ENCODE measurements at places on chromosomes 7 and 10.

GRCh38 chr7:4775848-4776623 lies 613 bp downstream of the AP5Z1 start:
- peak; percentile 31 for DNase-seq

DNA sequence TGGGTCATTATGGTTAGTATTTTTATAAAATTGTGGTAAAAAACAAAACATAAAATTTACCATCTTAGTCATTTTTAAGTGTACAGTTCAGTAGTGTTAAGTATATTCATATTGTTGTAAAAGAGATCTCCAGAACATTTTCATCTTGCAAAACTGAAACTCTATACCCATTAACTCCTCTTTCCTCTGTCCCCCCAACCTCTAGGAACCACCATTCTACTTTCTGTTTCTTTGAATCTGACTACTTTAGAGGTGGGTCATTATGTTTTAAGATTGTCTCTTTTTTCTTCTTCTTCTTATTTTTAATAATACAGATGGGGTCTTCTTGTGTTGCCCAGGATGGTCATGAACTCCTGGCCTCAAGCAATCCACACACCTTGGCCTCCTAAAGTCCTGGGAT lies 84.1 kb downstream of the DOCK4 start:
- no peak for DNase-seq

GRCh38 chr10:62589689-62590088 lies 214.8 kb upstream of the ADO start:
- DNase-seq: no peak

- DNase-seq: no peak
Observed at GRCh38 chr10:43174969-43175368, 36.7 kb downstream of the CSGALNACT2 start.

GRCh38 chr10:102815790-102816549 lies 21.2 kb downstream of the CYP17A1 start:
- no peak for DNase-seq

GRCh38 chr10:29028486-29028885 lies 260.4 kb upstream of the LYZL1 start:
- no peak for DNase-seq

GRCh38 chr7:28036696-28037095 lies 143.9 kb downstream of the JAZF1 start:
- no peak for DNase-seq

DNA sequence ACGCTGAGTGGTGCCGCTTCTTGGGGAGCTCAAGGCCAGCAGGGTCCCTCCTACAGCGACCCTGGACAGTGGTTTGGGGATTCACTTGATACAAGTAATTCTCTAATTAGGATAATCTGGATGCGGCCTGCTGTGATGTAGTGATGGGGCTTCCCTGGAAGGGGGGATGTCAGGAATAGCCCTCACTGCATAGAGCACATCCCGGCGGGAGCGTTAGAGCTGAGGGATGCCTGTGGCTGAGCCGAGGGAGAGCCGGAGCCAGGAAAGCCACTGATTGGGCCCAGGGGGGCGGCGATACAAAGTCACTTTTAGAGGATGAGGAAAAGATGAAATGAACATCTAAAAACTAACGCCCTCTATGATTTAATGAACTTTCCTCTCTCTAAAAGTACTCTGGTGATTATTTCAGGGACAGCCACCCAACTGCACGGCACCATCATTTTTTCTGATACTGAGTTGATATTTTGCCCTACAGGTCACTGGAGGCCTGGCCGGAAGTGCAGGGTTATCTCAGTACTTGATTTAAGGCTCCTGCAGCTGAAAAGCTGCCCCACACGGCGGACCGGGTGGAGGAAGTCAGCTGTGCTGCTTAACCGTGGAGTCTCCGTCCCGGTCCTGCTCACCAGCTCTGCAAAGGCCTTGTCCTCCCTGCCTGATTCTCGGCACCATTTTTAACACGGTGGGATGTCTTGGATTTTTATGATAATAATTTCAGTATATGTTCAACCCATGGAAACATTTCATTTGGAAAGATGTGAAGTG lies 518.8 kb downstream of the DNAJB6 start:
- DNase-seq: no peak

DNA sequence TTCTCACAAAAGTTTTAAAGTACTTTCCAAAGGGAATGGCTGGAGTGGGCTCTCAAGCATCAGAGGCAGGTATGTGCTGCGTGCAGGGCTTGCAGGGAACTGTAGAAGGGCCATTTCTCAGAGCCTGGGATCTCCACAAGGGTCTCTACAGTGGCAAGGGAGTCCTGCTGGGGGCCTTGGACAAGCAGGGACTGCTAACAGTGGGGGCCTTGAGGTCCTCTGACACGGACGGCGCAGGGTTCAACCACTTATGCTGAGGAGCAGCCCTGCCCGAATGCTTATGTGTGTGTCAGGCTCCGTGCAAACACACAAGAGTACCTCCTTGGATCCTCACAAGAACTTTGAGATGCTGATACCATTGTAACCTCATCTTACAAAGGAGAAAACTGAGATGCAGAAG lies 342.1 kb upstream of the COBL start:
- no peak for DNase-seq

DNA sequence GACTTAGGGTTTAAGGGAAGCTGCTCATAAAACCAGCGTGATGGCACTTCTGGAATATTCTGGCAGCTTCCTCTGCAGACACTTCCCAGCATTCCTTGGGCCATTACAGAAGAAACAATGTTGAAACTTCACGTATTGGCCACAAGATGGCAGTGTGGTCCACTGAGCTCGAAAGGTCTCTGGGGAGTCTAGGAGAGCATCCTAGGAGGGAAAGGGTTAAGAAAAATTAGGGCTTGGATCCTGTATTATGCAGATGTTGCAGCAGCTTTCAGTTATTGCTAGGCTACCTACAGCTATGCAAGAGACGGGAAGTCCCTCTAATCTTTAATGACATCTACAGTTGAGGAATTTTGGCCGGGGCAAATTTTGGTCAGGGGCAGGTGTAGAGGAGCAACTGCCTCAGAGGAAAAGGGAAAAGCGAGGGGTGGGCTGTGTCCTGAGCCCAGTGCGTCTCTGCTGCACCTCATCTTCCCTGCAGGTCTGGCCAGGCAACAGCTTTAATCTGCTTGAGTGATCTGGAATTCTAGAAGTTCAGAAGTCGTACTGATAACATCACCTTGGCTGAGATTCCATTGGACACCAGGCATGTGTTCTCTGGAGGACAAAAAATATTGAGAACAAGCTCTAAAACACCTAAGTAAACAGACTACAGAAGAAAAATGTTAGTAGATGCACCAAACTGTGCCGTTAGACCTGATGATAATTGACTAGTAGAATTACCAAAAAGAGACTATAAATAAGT lies 220.8 kb upstream of the PRSS58 start:
- DNase-seq: no peak

- DNase-seq: no peak
Observed at GRCh38 chr7:159025161-159025779, 119.4 kb downstream of the VIPR2 start.

GRCh38 chr10:17708821-17709220 lies 43.2 kb upstream of the TMEM236 start:
- no peak for DNase-seq

DNA sequence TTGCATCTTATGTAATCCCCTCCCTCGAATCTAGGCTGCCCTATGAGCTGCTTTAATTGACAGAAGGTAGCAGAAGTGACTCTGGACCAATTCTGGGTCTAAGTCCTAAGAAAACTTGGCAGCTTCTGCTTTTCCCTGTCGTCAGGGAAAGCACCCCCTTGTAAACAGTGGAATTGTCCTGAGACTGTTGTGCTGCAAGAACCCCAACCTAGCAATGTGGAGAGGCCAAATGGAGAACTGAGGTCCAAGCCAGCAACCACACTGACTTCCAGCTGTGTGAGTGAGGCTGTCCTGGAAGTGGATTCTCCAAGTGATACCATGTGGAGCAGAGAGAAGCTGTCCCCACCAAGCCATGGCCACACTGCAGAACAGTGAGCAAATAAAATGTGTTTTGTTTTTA lies 75.5 kb downstream of the ARHGAP22 start:
- no peak for DNase-seq

DNA sequence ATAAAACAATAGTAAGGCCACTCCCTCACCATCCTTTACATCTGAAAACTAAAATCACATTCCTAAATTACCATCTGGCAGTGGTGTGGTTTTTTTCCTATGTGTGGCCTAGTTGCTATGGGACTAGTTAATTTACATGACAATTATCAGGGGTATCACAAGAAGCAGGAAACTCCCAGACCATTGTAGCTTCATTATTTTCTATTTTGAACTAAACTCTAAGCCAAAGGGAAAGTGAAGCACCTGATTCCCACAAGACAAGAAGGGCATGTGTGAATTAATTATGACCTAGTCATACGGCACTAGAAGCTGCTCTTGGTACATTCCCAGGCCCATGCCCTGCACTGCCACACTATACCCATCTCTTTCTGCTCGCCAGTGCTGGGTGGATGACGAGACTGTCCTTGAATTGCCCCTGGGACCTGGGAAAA lies 103.4 kb downstream of the ATXN7L1 start:
- DNase-seq: no peak

GRCh38 chr7:38066391-38066790 lies 111.7 kb upstream of the STARD3NL start:
- DNase-seq: no peak

DNA sequence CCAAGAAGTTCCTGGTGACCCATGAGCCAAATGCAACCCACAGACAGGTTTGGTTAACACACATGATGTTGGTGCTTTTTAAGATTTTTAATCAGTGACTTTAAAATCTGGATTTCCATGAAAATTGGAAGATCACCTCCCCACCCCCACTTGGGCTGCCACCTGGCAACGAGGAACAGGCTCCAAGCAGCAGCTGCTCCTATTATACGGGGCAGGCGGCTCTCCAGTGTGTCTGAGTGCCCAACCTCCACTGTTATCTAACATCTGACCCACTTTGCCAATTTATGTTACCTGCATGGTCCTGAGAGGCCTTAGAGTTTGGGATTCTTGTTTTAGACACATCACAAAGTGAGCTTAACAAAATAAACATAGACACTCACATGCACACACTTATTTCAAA lies 56.4 kb downstream of the SGMS1 start:
- DNase-seq: no peak

GRCh38 chr7:86372262-86372661 lies 271.4 kb upstream of the GRM3 start:
- DNase-seq: no peak

DNA sequence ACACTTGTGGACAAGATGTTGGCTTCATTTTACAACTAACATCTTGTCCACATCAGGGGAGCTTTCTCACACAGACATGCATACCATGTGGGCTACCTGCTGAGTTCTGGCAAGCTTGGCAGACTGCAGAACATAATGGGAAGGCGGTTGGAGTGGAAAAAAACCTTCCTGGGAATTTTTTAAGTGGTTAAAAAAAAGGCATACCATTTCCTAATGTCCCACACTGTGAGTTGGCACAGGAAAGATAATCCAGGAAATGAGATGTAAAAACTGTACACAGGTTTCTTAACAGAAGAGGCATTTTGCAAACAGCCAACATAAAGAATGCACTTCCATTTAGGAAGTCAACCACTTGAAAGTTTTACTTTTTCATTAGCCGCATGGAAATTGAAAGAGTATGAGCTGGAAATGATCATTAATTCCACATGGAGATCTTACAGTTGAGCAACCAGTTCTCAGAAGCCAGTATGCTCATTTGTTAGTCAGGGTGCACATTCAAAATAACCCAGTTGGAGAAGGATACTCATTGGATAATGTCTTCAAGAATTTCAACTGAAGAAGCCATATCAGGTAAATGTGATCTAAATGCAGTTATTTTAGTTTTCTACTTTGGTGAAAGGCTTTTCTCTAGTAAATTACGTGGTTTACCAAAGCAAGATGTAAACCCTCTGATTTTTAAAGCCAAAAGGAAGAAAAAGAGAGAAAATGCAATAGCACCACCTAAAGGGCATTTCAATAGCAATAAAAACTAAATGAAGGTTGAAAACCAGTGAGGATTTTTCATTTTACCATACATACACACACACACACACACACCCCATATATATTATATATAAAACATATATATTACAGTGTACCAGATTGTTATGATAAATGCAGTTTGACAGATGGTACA lies 194.0 kb downstream of the TAX1BP1 start:
- no peak for DNase-seq

DNA sequence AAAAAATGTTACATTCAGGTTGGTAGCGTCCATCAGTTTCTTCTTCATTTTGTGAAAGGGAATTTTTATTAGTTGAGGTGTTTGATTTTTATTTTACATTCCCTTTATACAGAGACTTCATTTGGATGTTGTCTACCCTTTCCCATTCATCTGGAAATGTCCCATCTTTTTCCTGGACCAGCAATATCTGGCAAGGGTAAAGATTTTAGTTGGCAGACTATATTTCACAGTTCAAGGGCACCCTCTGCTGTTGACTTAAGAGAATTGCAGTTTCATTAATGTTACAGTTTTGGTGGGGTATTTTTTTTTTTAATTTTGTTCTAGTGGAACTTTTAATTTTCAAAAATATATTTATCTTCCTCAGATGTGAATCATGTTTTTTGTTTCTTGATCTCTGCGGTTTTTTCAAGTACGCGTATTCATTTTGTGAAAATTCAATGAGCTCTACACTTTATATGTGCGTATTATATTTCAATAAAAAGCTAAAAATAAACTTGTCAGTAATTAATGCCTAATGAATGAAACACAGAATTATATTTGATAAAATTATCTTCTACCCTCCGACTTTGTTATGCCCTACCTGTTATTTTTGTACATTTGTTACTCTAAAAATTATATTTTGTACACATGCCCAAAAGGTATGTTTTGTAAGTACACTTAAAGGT lies 97.9 kb upstream of the KLF14 start:
- DNase-seq: no peak

DNA sequence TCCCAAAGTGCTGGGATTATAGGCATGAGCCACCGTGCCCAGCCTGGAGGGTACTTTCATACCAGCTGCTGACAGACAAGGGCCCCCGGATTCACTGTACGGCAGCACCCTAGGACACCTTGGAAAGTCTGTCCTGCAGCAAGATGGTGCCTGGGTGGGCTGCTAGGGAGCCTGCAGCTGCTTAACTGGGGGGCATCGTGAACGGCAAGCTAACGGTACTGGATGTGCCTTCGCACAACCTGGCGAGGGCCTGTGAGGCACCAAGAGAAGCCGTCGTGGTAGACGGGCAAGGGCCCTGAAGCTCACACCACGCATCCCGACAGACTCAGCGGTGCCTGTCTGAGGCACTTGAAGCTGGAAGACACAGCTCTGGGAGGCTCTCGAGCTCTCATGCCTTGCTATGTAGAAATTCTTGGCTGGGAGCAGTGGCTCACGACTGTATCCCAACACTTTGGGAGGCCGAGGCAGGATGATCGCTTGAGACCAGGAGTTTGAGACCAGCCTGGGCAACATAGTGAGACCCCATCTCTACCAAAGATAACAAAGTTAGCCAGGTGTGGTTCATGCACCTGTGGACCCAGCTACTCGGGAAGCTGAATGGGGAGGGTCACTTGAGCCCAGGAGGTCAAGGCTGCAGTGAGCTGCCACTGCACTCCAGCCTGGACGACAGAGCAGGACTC lies 9.4 kb downstream of the BRAT1 start:
- DNase-seq: no peak

DNA sequence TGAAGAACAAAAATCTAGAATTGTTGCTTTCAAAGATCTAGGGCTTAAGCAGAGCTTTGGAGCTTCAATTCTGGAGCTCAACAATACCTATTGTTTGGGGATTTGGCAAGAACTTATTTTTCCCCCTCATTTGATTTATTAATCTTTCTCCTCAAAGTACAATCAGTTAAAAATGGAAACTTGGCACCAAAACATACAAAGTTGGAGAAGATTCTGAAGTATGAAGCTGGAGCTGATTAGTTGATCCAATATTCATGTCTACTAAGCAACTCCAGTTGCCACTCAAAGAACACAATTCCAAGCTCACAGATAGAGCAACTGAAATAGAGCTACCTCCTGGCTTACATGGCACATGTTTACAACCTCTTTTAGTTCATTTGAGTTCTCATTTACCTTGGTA lies 3.8 kb downstream of the FAM13C start:
- DNase-seq: no peak
